ENCODE measurements at places on chromosomes 6 and 20.

DNA sequence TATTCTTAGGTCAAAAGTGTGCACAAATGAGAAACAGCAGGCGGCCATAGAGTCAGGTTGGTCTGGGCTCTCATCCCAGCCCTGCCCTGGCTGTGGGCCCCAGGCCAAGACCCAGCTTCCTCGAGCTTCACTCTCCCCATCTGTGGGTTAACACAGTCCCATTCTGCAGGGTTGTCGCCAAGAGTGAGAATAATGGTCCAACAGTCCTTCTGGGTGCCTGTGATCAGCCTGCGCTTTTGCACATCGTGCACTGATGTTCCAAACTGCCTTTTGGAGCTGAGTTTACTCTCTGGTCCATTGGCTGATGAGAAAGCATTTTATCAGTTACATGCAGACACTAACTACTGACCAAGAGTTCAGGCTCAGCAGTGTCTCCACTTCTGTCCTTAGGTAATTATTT lies 82.6 kb downstream of the INSM1 start:
- no peak for DNase-seq

DNA sequence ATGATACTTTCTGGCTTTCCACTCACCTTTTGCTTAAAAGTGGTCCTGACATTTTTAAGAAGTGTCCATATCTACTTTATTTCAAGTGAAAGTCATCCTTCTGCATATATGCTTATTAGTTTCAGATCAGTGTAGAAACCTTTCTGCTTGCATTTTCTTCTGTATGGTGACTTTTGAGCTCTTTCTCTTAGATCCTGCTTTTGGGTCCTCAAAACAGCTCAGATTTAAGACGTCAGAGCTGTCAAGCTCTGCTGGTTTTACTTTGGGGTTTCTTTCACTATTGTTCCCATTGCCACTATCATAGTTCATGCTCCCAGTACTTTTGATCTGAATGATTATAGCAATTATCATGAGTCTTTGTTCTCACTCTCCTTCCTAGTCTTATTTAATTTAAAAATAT lies 41.7 kb downstream of the BCKDHB start:
- DNase-seq, result no peak

DNA sequence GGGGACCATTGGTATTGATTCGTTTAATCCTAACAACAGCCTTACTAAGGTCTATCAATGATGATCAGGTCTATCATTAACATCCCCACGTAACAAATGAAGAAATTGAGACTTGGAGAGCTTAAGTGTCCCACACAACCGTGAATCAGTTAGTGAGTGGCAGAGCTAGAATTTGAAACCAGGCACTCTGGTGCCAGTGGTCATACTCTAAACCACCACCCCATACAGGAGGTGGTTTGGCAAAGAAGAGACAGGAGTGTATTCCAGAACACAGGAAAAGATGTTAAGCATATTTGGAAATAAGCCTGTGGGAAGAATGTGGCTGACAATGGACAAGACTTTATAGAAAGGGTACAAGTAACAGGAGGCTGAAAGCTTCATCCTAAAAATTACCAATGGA lies 35.7 kb upstream of the MARCKS start:
- DNase-seq, result no peak

DNA sequence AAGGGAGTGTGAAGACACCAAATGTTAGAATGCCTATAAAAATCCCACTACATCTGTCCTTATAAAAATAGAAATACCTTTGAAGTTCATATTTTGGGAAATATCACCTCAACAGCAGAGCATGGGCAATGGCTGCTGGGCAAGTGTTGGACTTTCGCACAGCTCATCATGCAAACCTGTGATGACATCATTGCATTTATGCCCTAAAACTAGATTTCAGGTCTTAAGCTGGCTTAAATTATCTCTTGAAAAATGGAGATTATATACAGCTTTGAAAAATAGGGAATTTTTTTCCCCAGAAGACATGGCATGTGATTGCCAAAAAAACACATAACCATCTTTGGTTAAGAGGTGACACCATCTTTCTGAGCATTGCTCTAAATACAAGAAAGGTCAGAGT lies 197.8 kb downstream of the UST start:
- no peak for DNase-seq
